ENCODE measurements at places on chromosomes 2 and 18. TPM values are rescaled to one million over a fixed set of nuclear protein-coding genes. Genes with fewer than 3 reads are reported as not detected.

Gene KCNG2
- total RNA-seq, result not detected

Gene NEU4
- 0.34 TPM for total RNA-seq

Gene DSEL
- total RNA-seq, result 2.2 TPM

Gene CDC42EP3
- total RNA-seq, result 80.4 TPM

Gene B3GNT7
- total RNA-seq, result 47.2 TPM

Gene DNAJC5G
- not detected for total RNA-seq

Gene UGT1A3
- total RNA-seq, result not detected

Gene APLF
- total RNA-seq, result 0.69 TPM

Gene SCN9A
- 1.1 TPM for total RNA-seq

Gene TEX44
- total RNA-seq, result not detected

Gene PER2
- 4.4 TPM for total RNA-seq

Gene ASIC4
- total RNA-seq, result 0.15 TPM

Gene FBXO41
- total RNA-seq, result 4.3 TPM

Gene EMILIN1
- total RNA-seq, result 88.5 TPM

Gene POTEI
- 2.8 TPM for total RNA-seq

Gene CAPN14
- 0.98 TPM for total RNA-seq

Gene LRATD1
- 0.08 TPM for total RNA-seq

Gene ARL6IP6
- 17.7 TPM for total RNA-seq

Data from A375 (cell line).